ENCODE measurements at places on chromosomes 5 and 9. TPM values are rescaled to one million over a fixed set of nuclear protein-coding genes. Genes with fewer than 3 reads are reported as not detected.

The COQ4 gene
- 111 TPM for polyA plus RNA-seq

The SPAAR gene
- 3.2 TPM for polyA plus RNA-seq

The PTGS1 gene
- polyA plus RNA-seq: 3.5 TPM

The PCDHGB1 gene
- 0.37 TPM for polyA plus RNA-seq

The GDA gene
- 88.1 TPM for polyA plus RNA-seq

The LHFPL2 gene
- polyA plus RNA-seq: 1.8 TPM

The SLC46A2 gene
- not detected for polyA plus RNA-seq

The IPO11 gene
- 18.5 TPM for polyA plus RNA-seq

The SLC25A48 gene
- polyA plus RNA-seq: 10.4 TPM

The MLANA gene
- not detected for polyA plus RNA-seq

The RAB3C gene
- not detected for polyA plus RNA-seq

The FAM153A gene
- polyA plus RNA-seq: 1.6 TPM

The SRA1 gene
- 52.4 TPM for polyA plus RNA-seq

The TMEM171 gene
- polyA plus RNA-seq: 17.7 TPM

The PPIC gene
- polyA plus RNA-seq: 49.5 TPM

The MEGF9 gene
- polyA plus RNA-seq: 12.4 TPM

- no peaks in the 10 kb centered on the region for H3K36me3 ChIP-seq
- no peaks in the 10 kb centered on the region for H3K27me3 ChIP-seq
- H3K4me3 ChIP-seq: no peak overlapping the region
- H3K27ac ChIP-seq: no peak overlapping the region
- no peak for DNase-seq
These were observed 166.2 kb upstream of the ACO1 start for GRCh38 chr9:32218100-32218767.

DNA sequence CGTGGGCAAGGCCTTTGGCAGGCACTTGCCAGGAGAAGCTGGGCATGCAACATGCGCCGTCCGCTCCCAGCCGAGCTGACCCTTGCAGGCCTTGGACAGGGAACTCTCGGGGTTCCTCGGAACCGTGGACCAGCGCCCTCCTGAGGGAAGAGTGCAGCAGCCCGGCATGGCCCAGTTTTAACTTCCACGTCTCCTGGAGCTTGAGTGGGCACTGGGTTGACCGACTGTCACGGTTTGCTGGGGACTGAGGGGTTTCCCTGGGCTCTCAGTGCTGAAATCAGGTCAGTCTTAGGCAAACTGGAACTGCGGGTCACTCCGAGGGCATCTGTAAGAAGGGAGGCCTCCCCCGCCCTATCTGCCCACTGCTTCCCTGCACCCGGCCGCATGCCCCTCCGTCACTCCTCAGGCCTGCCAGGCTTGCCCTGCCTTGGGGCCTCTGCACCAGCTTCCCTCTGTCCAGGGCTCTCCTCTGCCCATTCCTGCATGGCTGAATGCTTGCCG, 87.0 kb upstream of the PHYKPL start:
- DNase-seq: no peak
- H3K27ac ChIP-seq: no peak overlapping the region
- no peaks in the 10 kb centered on the region for H3K27me3 ChIP-seq
- no peak overlapping the region for H3K4me3 ChIP-seq
- H3K36me3 ChIP-seq: no peaks in the 10 kb centered on the region

DNA sequence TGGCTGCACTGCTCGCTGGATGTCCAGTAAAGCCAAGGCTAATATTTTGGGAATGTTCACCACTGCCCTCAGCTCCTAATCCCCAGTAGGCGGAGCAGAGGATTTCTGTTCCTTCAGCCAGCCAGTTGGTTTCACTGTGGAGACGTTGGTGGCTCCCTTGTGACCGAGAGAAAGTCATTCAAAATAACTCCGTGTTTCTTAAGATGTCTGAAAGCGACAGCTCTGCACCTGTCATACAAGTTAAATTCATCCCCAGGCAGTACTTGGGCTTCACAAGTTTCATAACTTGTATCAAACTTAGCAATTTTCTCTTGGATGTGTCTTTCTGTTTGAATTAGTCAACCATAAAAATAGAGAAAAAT, 382 bp upstream of the CDKN2B start:
- H3K27me3 ChIP-seq: peaks cover 39% of the 10 kb centered on the region
- no peaks in the 10 kb centered on the region for H3K4me1 ChIP-seq
- DNase-seq: no peak
- H3K4me3 ChIP-seq: peak overlapping the region; percentile 80

GRCh38 chr5:161966564-161966963, 101.0 kb upstream of the GABRG2 start:
- DNase-seq: no peak
- no peak overlapping the region for H3K27ac ChIP-seq
- no peaks in the 10 kb centered on the region for H3K4me1 ChIP-seq
- H3K36me3 ChIP-seq: no peaks in the 10 kb centered on the region

GRCh38 chr5:126341906-126342630, 81.1 kb upstream of the GRAMD2B start:
- no peaks in the 10 kb centered on the region for H3K4me1 ChIP-seq
- DNase-seq: no peak
- H3K27me3 ChIP-seq: no peaks in the 10 kb centered on the region
- H3K4me3 ChIP-seq: no peak overlapping the region
- no peak overlapping the region for H3K27ac ChIP-seq
- H3K36me3 ChIP-seq: no peaks in the 10 kb centered on the region

- H3K27ac ChIP-seq: no peak overlapping the region
- no peak overlapping the region for H3K4me3 ChIP-seq
- DNase-seq: no peak
These were observed 5.2 kb upstream of the ZDHHC11 start for GRCh38 chr5:855771-856530.

DNA sequence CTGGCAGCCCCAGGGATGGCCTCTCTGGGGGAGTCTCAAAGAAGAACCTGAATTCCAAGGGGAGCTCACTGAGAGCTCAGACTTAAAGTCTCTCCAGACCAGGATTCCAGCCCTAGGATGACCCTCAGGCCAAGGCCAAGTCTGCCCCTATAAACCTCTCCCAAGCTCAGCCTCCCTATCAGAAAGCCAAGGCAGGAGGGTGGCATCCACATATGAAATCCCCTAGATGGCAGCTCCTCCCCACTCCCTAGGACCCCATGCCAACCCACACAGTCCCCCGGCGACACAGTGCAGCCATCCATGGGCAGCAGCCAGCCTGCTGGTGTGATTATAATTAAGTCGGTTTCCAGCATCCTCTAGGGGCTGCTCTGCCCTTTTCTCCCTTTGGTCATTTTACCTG, 269.9 kb downstream of the CDK5RAP2 start:
- H3K27ac ChIP-seq: no peak overlapping the region
- H3K4me1 ChIP-seq: no peaks in the 10 kb centered on the region

DNA sequence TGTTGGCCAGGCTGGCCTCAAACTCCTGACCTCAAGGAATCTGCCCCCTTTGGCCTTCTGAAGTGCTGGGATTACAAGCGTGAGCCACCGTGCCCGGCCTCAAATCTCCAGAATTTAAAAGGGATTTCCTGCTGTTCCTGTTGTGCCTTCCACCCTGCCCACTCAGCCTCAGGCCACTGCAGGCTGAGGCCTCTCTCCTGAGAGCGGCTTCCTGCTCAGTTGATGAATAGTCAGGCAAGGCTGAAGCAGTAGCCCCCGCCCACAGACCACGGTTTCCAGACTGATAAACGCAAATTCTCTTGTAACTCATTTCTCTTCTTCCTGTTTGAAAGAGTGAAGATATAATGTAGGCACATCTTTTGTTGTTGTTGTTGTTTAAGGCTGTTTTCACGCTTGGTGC, 127.0 kb upstream of the PLCXD3 start:
- no peak overlapping the region for H3K27ac ChIP-seq
- no peaks in the 10 kb centered on the region for H3K27me3 ChIP-seq
- no peaks in the 10 kb centered on the region for H3K4me1 ChIP-seq
- no peak for DNase-seq

- no peaks in the 10 kb centered on the region for H3K27me3 ChIP-seq
- H3K36me3 ChIP-seq: no peaks in the 10 kb centered on the region
- no peaks in the 10 kb centered on the region for H3K4me1 ChIP-seq
- H3K27ac ChIP-seq: no peak overlapping the region
- H3K4me3 ChIP-seq: no peak overlapping the region
These were observed 63.0 kb downstream of the C5orf15 start for GRCh38 chr5:133905424-133905823.

- no peaks in the 10 kb centered on the region for H3K36me3 ChIP-seq
- no peak for DNase-seq
- H3K27ac ChIP-seq: no peak overlapping the region
These were observed 60.0 kb downstream of the OLFM1 start for GRCh38 chr9:135147474-135147805.

GRCh38 chr5:154722936-154723335, 32.2 kb upstream of the LARP1 start:
- no peak overlapping the region for H3K4me3 ChIP-seq
- peaks cover 22% of the 10 kb centered on the region for H3K4me1 ChIP-seq
- DNase-seq: no peak
- H3K27me3 ChIP-seq: no peaks in the 10 kb centered on the region
- H3K27ac ChIP-seq: peak overlapping the region; percentile 39

GRCh38 chr9:116491219-116491618, 195.9 kb upstream of the TRIM32 start:
- no peaks in the 10 kb centered on the region for H3K27me3 ChIP-seq
- DNase-seq: peak; percentile 43
- no peaks in the 10 kb centered on the region for H3K36me3 ChIP-seq
- no peak overlapping the region for H3K4me3 ChIP-seq

- no peaks in the 10 kb centered on the region for H3K4me1 ChIP-seq
- H3K27ac ChIP-seq: no peak overlapping the region
- H3K36me3 ChIP-seq: no peaks in the 10 kb centered on the region
These were observed 221.7 kb downstream of the PBX3 start for GRCh38 chr9:125968714-125969374.

- no peaks in the 10 kb centered on the region for H3K36me3 ChIP-seq
- no peak overlapping the region for H3K27ac ChIP-seq
- no peaks in the 10 kb centered on the region for H3K27me3 ChIP-seq
These were observed 18.1 kb downstream of the PRRC2B start for GRCh38 chr9:131411719-131412681.

DNA sequence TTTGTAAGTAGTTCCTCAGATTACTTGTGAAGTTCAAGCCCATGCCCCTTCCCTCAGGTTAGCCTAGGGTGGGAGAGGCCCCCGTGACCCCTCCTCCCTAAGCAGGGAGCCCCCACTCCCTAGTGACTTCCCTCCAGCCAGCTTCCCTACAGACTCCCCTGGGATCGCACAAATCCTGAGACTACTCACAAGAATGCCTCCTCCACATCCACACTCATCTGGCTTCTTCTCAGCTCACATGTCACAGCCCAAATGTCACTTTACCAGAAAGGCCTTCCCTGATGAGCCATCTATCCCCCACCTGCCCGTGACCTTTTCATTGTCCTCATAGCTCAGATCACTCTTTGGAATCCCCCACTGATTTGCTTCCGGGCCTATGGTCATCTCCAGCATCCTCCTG, 96.7 kb upstream of the ARAP3 start:
- no peaks in the 10 kb centered on the region for H3K27me3 ChIP-seq
- no peak overlapping the region for H3K27ac ChIP-seq
- DNase-seq: no peak
- no peaks in the 10 kb centered on the region for H3K4me1 ChIP-seq

GRCh38 chr9:39108145-39108544, 179.8 kb downstream of the CNTNAP3 start:
- H3K27ac ChIP-seq: no peak overlapping the region
- no peaks in the 10 kb centered on the region for H3K36me3 ChIP-seq
- no peak overlapping the region for H3K4me3 ChIP-seq
- DNase-seq: no peak
- no peaks in the 10 kb centered on the region for H3K27me3 ChIP-seq
- no peaks in the 10 kb centered on the region for H3K4me1 ChIP-seq

DNA sequence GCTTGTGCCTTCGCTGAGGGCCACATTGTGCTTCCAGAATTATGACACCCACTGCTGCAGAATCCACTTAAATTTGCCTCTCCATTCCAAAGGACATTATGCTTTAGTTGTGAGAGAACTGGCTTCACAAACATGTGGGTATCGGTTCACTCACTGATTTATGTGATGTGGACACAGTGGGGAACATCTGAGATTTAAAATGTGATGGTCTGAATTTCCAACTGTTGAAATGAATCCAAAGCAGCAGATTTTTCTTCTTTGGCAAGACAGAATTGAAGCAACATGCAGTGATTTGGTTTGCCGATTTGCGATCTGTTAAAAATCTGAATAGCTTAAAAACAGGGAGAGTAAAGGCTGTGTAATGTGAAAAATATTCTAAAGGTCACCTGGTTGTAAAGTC, 20.3 kb downstream of the PCSK5 start:
- H3K27ac ChIP-seq: no peak overlapping the region
- DNase-seq: no peak
- H3K4me1 ChIP-seq: no peaks in the 10 kb centered on the region

DNA sequence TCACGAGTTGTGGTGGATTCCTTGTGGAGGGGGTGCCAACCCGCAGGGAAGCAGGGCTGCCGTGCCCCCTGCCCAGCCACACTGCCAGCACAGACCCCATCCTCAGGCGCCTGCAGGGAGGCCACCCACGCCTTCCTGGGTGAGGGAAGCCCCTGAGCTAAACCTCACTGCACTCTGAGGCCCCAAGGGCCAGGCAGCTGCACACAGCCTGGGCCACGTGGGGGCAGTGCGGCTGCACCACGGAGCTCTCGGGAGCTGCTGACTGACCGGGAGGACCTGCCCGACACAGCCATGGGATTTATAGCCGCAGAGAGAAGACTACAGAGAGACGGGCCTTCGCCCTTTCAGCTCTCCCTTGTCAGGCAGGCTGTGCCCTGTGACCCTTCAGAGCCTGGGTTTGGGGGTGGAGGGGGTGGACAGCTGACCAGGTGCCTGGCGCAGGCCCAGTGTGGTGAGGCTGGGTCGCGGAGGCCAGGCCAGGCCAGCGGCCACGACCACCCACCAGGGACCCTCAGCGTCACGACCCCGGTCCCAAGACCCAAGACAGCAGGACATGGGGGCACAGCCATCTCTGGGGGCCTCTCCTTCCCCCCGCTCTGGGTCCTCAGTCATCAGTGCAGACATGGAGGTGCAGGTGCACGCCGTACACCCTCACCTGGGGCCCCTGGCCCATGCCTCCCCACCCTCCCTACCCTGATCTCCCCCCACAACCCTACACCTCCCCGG, 4.3 kb upstream of the AHRR start:
- H3K4me3 ChIP-seq: no peak overlapping the region
- peaks cover 17% of the 10 kb centered on the region for H3K36me3 ChIP-seq
- peaks cover 12% of the 10 kb centered on the region for H3K27me3 ChIP-seq
- H3K27ac ChIP-seq: no peak overlapping the region

- no peaks in the 10 kb centered on the region for H3K27me3 ChIP-seq
- no peak for DNase-seq
- H3K27ac ChIP-seq: no peak overlapping the region
- no peaks in the 10 kb centered on the region for H3K4me1 ChIP-seq
These were observed 21.7 kb downstream of the SKIC3 start for GRCh38 chr5:95533106-95533505.

- no peaks in the 10 kb centered on the region for H3K27me3 ChIP-seq
- H3K27ac ChIP-seq: no peak overlapping the region
- no peaks in the 10 kb centered on the region for H3K4me1 ChIP-seq
These were observed 75.3 kb downstream of the SLC1A3 start for GRCh38 chr5:36681711-36682110.
